ENCODE measurements at places on chromosomes 16 and 17.

- no peak for DNase-seq
Observed at GRCh38 chr17:34116306-34116705, 138.8 kb upstream of the CCL2 start.

GRCh38 chr17:64781014-64781756, 119.1 kb upstream of the SMURF2 start:
- DNase-seq = peak; percentile 58

DNA sequence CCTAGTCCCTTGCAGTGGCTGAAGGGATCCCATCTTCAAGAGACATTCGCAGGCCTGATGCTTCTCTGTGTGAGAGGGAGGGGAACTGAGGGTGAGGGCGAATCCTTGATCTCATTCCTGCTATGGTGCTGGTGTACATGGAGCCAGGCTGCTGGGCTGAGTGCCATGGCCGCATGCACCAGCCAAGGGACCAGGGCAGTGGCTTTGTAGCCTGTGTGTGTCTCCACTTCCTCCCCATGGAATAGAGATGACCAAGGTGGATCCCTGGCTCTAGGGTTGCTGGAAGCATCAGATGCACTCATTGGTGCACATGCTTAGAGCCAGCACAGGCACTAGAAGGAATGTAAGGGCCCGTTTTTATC, 195.0 kb downstream of the FOXL1 start:
- no peak for DNase-seq

DNA sequence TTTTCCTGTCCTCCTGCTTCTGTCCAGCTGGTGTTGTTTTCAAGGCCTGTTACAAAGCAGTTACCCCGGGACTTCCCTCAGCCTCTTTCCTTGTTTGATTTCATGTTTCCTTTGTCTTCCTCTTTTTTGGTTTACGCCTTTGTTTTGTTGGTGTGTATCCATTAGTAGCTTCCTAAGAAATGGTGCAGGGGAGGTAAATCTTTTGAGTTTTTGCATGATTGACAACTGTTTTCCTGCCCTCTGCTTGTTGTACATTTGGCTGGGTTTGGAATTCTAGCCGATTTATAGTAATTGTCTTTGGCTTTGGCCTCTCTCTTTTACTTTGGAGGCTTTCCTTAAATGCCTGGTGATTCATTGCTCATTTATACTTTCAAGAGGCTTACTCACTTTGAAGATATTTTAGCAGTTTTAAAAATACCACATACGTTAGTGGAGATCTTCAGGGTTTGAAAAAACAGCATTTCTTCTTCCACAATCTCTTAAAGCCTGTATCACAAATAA, 32.8 kb downstream of the DNAH2 start:
- no peak for DNase-seq

- DNase-seq = no peak
Observed at GRCh38 chr16:29674188-29674587, 4.8 kb upstream of the QPRT start.

- no peak for DNase-seq
Observed at GRCh38 chr17:63693411-63694113, 6.4 kb downstream of the LIMD2 start.

DNA sequence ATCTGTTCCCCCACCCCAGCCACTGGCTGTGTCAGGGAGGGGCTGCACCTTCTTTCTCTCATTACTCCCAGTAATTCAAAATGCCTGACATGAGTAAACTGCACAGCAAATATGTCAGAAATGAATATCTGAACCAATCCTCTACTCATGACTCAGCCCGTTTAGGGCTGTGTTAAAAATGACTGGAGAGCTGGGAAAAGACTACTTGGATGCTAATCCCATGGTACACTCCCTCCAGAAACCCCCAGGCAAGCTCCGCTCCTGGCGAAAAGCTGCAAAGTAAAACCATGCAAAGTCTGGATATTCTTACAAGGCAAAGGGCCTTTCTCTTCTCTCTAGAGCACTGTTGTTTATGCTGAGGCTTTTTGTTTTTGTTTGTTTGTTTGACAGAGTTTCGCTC, 448.1 kb upstream of the DYNLRB2 start:
- DNase-seq = no peak

GRCh38 chr16:15539197-15539596, 103.8 kb downstream of the MARF1 start:
- no peak for DNase-seq

DNA sequence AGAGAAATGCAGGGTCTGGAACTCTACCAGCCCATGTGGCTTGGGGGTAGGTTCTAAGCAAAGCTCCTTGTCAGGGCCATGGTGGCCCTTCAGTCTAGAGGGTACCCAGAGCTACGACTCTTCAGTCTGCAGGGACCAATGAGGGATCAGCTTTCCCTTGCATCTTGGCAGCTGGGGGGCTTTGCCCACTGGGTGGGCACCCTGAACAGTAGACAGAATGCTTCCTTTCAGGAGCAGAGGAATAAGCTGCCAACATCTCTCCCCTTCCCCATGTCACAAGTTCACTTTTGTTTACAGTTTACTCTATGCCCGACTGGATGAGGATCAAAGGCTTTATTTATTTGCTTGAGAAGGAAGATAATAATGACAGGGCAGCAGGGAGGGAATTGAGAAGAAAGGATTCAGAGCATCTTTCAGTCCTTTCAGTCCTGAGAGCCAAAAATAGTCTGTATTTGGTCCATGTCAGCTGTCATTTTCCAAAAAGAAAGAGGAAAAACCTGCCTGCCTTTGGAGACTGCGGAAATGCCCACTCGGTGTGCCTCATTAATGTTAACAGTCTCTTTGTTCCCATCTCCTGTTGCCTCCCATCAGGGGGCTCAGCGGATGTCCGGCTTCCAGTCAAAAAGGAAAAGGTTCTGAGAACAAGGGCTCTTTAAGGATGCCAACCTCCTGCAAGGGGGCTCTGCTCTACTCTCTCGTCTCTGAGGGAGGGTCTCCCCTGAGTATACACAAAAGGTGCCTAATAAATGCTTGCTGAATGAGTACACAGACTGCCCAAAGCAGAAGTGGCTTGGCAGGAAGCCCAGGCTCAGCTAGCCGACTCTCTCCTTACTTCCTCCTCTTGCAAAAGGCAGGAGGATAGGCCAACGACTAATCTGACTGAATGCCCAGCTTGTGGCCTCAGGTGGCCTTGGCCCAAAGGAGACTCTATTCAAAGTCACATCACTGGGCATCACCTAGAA, 17.1 kb downstream of the TRAF4 start:
- DNase-seq = no peak

DNA sequence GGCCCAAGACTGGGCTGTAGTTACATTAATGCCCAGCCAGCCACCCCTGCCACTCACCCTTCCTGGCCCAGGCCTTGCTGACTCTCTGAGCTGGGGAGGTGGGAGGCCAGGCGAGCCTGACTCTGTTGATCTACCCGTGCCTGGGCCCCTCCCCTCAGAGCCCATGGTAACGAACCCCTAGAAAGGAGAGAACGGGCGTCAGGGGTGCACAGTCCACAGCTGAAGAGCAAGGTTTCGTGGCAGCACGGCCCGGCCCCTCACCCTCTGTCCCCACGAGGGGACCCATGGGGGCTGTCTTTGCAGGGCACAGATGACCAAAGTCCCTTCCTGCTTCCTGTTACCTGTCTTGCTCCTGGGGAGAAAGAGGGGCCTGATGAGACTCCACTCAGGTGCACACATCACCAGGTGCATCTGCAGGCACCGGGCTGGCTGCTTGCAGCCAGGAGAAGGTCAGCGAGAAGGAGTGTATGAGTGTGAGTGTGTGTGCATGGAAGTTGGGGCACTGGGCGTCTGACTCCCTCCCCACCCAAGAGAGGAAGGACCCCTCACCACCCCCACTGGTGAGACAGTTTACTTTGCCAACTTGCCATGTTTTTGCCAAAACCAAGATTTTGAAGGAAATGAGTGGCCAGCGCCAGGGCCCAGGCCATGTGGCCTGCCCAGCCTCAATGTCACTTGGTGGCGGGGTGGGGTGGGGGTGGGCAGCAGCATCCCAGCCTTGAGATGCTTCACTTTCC, 359.1 kb downstream of the SEC14L1 start:
- DNase-seq = no peak

GRCh38 chr16:85969591-85969990, 70.6 kb downstream of the IRF8 start:
- no peak for DNase-seq

DNA sequence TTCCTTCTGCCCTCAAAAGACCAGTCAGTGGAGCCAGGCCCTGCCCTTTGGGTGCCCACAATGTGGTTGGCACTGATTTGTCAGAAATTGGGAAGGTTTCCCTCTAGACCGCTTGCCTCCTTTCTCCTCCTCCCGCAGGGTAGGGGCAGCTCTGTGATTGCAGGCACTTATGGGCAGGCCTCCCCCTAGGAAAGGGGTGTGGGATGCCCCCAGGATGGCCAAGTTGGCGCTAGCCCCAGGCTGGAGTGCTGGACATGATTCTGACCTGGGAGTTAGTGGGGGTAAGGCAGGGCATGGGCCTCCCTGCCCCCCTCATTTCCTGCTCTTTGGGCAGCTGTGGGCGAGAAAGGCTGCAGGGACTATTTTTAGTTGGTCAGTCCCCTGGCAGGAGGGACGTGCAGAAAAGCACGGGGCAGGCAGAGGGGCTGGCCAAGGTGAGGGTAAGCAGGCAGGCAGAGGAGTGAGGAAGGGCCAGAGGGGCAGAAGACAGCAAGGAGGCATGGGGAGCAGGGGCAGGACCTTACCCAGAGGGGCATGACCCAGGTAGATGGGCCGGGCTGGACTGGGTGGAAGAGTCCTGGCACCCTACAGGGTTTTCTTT, 3.3 kb downstream of the RARA start:
- DNase-seq = no peak

- DNase-seq = no peak
Observed at GRCh38 chr16:79451196-79451816, 149.2 kb downstream of the MAF start.

DNA sequence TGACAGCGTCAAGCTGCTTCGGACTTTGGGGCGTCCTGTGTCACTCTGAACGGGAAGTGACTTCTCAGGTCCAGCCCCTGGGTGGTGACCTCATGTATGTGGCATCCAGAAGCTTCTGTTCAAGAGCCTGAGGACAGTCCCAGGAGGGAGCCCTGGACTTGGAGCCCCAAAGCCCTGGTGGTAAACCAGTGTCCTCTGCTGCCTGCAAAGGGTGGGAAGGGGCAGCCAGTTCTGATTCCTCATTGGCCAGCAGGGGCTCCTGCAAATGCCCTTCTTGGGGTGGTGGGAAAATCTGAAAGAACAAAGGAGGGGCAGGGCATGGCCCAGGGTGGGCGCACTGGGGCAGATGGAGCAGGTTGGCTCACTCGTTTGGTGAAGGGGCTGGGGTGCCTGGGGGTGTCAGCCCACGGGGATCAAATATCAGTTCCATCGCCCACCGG, 1.6 kb downstream of the OSGIN1 start:
- DNase-seq = no peak

DNA sequence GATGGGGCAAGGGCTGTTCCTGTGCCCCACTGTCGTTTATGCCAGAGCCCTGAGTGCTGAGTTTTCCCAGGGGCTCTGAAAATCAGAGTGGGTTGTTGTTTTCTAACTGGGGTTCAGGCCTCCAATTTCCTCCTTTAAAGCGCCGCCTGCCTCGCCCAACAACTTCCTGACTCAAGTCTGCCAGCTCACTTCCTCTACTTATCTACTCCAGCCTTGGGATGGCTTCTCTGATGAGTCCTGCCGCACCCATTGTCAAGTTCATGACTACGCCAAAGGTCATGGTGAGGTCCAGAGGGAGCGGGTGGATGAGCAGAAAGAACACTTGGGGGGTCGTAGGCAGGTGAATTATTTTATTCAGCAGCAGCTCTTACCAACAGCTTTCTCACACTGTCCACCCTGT, 104.7 kb downstream of the UTP18 start:
- no peak for DNase-seq

DNA sequence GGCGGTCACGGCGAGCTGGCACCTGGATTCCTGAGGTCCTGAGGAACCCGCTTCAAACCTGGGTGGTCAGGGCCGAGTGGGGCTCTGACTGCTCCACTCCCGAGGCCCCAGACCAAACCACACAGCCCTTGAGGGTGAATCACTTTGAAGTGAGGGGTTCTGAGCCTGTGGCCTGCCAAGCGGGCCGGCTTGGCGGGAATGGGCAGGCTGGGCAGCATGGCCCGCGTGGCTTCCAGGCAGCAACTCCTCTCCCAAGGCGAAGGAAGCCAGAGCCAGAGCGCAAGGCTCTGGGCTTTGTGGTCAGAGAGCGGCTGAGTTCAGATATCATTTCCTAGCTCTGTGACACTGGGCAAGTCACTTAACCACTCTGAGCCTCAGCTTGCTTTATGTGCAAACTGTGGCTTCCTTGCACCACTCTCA, 42.7 kb downstream of the CMIP start:
- no peak for DNase-seq

DNA sequence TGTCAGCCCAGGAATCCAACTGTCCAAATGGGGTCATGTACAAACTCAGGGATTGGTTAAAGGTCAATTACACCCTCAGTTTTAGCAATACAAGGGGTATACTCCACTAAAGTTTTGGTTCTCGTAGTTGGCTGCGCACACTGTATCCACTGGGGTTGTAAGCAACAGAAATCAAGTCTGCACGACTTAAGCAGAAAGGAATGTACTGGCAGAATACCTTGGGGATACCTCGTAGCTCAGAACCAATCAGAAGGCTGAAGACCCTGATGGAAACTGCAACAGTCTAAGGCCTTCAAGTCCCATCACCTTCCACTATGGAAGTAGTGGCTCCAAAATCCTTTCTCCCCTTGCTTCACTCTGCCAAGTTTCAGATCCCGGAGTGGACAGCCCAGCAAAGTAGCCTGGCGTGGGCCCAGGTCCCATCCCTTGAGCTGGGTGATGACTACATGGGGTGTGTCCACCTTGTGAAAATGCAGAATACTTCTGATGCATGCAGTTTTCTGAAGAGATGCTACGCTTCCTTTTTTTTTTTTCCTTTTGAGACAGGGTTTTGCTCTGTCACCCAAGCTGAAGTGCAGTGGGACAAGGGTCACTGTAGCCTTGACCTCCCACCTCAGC, 21.1 kb upstream of the RPH3AL start:
- DNase-seq = no peak

DNA sequence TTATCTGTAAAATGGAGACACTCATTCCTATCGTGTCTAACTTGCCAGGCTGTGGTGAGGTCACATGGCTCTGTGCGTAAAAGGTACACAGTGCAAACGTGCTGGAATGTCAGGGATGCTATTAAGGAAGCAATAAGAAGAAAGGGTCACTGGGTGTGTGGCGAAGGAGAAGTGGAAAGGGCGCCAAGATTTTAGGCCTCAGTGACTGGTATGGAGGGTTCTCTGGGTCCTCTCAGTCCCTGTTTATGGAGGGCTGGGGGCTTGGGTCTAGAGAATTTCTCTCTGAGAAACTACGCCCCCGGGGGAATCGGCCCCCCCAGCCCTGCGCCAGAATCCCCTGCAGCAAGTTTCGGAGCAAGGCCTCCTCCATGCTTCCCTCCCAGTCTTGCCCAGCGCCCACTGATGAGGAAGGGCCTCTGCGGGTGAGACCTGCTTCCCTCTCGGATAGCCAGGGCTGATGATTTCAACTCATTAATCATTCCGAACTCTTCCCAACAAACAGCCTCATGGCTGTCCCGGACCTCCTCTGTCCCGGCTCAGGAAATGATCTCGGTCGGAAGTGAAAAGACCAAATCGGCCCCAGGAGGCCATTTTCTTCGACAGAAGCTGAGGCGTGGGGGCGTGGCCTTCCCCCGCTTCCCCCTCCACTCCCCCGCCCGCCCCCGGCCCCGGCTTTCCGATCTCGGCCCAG, 1.2 kb upstream of the HEXIM1 start:
- DNase-seq = no peak

- DNase-seq = no peak
Observed at GRCh38 chr17:29709866-29710519, 87.3 kb upstream of the CORO6 start.
